NCI-H774 (cell line): ENCODE measurements at places on chromosomes 2 and 18.
A peak's percentile ranks its signal among the peaks of the same experiment; 100 is the strongest.

GRCh38 chr2:183105402-183106134, 18.7 kb upstream of the NUP35 start:
- DNase-seq, result no peak

- no peak for DNase-seq
Measured at GRCh38 chr2:120984046-120984445, 248.4 kb downstream of the GLI2 start.

- DNase-seq, result no peak
Measured at GRCh38 chr2:207330912-207331311, 165.2 kb upstream of the KLF7 start.

- peak; percentile 48 for DNase-seq
Measured at GRCh38 chr2:25294573-25295462, 46.9 kb downstream of the DNMT3A start.

DNA sequence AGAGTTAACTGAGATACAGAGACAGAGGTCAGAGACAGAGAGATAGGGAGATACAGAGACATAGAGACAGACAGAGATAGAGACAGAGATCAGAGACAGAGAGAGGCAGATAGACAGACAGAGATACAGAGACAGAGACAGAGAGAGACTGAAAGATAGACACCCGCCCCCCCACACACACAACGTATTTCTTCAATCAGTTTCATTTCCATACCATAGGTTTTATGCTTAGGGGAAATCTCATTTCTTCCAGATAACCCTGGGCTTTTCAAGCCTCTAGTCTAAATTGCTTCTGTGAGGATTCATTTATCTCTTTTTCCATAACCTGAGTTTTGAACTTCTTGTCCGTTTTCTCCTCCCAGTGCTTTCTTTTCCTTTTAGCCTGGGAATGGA, 94.6 kb downstream of the CD8B2 start:
- DNase-seq, result no peak

- DNase-seq, result peak; percentile 81
Measured at GRCh38 chr2:98769784-98770183, 38.9 kb upstream of the MGAT4A start.

DNA sequence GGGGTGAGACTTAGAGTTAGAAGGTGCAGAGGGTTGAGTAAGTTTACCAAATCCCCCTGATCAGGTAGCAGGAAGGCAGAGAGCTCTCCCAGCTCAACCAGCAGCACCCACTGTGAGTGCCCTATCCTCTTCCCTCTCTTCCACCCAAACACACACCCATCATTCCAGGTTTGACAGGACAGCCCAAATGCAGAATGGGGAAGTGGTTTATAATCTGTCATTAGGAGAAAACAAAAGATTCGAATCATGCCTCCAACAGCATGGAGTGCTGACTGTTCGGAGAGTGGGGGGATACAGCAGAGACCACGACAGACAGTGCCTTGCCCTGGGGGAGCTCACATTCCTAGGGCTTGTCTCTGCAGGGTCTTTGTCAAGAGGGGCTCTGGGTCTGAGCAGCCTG, 11.7 kb downstream of the CXCR2 start:
- DNase-seq, result no peak

GRCh38 chr2:119836455-119837142, 76.9 kb downstream of the PTPN4 start:
- no peak for DNase-seq

DNA sequence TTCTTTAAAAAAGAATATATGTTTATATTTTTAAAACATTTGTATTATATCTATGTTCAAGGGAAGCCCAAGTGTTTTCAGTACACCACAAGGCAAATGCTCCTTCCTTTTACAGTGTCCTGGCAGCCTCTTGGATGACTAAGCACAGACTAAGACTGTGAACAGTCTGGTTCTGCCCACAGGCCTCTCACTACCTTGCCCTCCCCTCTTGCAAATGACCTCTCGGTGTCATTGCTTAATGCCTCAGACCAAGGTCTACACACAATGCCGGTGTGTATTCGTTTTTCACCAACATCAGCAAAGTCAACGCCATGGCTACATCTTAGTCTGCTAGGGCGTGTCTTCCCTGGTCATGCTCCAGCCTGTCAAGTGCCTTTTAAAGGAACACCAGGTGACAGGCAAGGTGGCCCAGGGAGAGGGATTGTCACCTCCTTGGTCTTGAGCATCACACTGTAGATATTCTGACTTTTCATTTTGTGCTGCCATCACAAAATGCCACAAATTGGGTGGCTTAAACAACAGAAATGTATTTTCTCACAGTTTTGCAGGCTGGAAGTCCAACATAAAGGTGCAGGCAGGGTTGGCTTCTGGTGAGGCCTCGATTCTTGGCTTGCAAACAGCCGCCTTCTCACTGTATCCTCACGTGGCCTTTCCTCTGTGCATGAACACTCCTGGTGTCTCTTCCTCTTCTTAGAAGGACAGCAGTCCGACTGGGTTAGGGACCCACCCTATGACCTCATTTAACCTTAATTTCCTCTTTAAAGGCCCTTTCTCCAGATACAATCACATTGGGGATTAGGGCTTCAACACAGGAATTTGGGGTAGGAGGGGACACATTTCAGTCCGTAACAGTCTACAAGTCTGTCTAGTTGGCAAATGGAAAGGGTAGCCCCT, 266.5 kb downstream of the KLHL29 start:
- DNase-seq, result no peak

GRCh38 chr2:101758001-101758400, 60.5 kb downstream of the MAP4K4 start:
- no peak for DNase-seq

DNA sequence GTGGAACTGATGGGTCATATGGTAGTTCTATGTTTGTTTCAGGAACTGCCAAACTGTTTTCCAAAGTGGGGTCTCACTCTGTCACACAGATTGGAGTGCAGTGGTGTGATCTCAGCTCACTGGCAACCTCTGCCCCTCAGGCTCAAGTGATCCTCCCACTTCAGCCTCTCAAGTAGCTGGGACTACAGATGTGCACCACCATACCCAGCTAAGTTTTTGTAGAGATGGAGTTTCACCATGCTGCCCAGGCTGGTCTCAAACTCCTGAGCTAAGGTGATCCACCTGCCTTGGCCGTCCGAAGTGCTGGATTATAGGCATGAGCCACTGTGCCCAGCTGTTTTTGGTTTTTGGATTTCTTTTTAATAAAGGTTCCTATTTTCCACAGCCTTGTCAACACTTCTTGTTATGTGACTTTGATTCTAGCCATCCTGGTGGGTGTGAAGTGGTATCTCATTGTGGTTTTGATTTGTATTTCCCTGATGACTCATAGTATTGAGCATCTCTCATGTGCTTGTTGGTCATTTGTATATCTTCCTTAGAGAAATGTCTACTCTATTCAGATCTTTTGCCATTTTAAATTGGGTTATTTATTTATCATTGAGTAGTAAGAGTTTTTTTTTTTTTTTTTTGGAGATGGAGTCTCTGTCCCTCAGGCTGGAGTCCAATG, 22.8 kb downstream of the NPC1 start:
- no peak for DNase-seq

GRCh38 chr18:13451213-13451540, 232.6 kb downstream of the LDLRAD4 start:
- no peak for DNase-seq

- no peak for DNase-seq
Measured at GRCh38 chr2:135647836-135648579, 93.6 kb upstream of the UBXN4 start.

DNA sequence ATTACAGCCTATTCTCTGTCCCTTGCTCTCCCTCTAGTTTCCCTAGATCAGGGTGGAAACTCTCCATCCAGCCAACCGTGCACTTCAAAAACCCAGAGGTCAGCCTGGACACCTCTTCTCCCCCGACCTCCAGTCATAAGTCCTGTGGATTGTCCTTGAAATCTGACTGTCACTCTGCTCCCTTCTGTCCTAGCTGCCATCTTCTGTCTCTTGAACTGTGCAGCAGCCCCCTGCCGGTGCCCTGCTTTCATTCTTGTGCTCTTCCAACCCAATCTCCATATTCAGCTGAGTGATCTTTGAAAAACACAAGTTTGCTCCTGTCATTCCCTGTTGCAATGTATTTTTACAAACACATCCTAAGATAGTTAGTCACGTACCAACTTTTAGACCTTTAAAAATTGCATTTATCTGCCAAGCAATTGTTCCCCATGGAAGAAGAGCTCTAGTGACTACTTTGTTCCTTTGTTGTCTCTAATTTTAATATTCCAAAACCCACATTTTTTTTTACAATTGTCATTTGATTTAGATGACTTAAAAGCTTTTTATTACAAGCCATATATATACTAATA, 254.3 kb downstream of the CAMKMT start:
- no peak for DNase-seq

GRCh38 chr2:220946552-220946951, 625.6 kb downstream of the EPHA4 start:
- no peak for DNase-seq

GRCh38 chr18:79785831-79786230, 11.9 kb upstream of the KCNG2 start:
- no peak for DNase-seq

- no peak for DNase-seq
Measured at GRCh38 chr18:8142932-8143331, 466.3 kb upstream of the RAB12 start.

- no peak for DNase-seq
Measured at GRCh38 chr2:28439763-28440162, 47.1 kb downstream of the FOSL2 start.

- no peak for DNase-seq
Measured at GRCh38 chr18:13638719-13639595, 87.4 kb downstream of the FAM210A start.

DNA sequence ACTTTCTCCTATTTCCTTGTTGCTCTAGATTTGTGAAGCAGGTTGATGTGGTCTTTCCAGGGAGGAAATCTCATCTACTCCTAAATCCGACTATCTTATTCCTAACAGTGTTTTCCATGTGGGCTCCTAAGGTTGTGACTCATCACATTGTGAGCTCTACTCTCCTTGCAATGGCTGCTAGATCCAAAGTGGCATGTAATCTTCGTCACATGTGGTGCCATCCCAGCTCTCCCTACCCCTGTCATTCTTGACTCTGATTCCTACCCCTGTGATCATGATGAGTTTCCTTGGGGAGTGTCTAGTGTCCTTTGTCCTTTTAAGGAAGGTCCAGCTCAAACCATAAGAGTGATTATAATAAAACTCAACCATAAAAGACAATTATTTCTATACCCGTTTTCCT, 47.3 kb upstream of the GULP1 start:
- no peak for DNase-seq

- no peak for DNase-seq
Measured at GRCh38 chr2:142478206-142478605, 347.4 kb upstream of the LRP1B start.

- no peak for DNase-seq
Measured at GRCh38 chr2:176414641-176415040, 145.4 kb downstream of the MTX2 start.

GRCh38 chr2:63698786-63699548, 110.2 kb downstream of the MDH1 start:
- DNase-seq, result peak; percentile 6

DNA sequence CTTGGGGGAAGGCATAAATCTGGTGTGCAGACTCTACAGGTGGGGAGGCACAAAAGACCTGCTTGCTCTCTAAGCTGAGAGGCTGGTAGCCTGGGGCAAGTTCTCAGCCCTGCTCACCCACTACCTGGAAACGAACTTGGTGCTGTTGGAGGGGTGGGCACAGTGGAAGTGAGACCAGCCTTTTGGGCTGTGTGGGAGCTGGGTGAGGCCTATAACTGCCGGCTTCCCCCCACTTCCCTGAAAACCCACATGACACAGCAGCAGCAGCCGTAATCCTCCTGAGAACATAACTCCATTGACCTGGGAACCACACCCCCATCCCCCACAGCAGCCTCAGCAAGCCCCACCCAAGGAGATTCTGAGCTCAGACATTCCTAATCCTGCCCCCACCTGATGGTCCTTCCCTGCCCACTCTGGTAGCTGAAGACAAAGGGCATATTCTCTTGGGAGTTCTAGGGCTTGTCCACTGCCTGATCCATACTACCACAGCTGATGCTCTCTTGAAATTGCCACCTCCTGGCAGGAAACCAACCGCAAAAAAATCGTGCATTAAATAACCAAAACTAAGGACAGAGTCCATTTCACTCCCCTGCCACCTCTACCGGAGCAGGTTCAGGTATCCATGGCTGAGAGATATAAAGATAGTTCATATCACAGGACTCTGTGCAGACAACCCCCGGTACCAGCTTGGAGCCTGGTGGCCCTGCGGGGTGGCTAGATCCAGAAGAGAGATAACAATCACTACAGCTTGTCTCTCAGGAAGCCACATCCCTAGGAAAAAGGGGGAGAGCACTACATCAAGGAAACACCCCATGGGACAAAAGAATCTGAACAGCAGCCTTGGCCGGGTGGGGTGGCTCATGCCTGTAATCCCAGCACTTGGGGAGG, 178.1 kb downstream of the NDUFA10 start:
- DNase-seq, result no peak

DNA sequence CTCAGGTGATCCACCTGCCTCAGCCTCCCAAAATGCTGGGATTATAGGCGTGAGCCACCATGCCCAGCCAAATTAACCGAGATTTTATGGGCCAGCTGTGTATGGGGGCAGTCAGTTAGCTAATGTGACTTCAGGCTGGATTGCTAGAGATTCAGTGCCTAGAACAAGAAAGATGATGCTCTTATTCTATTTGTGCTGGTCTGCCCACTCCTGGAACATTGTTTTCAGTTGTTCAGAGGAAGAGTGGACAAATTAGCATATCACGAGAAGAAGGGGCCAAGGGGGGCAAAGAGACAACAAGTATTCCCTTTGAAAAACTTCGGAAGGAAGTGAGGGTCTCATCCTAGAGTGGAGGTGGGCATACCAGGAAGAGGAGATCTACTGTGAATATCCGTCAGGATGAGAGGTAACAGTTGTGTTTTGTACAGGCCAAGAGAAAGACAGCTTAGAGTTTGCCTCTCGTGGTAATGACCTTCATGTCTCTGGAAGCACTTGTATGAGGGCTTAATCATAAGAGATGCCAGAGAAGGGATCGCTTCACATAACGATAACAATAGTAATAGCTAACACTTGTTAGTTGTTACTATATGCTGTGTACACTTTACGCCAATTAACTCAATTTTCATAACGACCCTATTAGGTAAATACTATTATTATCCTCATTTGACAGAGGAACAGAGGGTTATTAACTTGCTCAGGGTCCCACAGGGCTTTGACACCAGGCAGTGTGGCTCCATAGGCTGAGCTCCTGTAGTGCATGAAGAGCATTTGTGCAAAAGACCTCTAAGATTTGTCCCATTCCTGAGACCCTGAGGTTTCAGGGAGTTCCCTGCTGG, 138.3 kb downstream of the DDX1 start:
- no peak for DNase-seq

DNA sequence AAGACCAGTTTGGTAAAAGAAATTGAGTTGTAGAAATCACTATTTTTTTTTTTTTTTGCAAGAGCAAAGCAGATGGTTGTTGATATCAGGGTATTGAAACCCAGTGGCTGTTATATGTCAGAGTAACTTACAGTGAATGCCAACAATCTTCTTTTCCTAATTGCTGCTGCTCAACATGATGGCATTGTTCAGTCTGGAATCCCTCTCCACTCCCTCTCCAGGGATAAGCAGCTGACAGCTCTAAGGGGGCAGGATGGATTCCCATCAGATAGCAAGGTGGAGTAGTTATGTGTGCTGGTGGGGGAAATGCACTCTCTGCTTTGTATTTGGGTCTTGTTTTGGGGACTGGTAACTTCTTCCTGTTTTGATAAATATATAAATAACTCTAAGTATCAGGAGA, 200.0 kb downstream of the PIK3C3 start:
- DNase-seq, result no peak
